ENCODE measurements at places on chromosomes 11 and 22. TPM values are rescaled to one million over a fixed set of nuclear protein-coding genes. Genes with fewer than 3 reads are reported as not detected.

Gene PEX16
- total RNA-seq: 19.0 TPM

DNA sequence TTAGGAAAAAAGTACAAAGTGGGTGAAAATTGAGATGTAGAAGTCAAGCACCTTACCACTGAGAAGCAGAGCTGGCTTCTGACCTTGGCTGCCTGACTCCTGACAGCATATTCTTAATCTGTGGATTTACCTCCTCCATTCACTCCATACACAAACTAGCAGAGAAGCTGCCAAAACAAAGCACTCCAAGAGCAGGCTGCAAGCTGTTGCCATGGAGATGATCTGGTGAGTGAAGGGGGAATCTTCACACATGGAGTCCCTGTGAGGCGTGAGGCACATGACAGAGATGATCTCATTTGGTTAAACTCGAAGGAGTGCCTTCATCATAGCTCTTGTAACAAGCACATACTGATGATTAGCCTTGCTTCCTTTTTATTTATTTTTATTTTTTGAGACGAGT is 16.1 kb downstream of the COMMD9 start:
- DNase-seq: no peak

GRCh38 chr11:5232821-5233220 is 1.5 kb downstream of the HBD start:
- DNase-seq: no peak

Gene SGSM1
- total RNA-seq: 2.9 TPM

Gene IL18BP
- 13.5 TPM for total RNA-seq
